ENCODE measurements at places on chromosomes 5 and 9. TPM values are rescaled to one million over a fixed set of nuclear protein-coding genes. Genes with fewer than 3 reads are reported as not detected.

The CDKN2A gene
- total RNA-seq: 3.6 TPM

The SCGB3A2 gene
- not detected for total RNA-seq

The CDX1 gene
- total RNA-seq: 302 TPM

The OLFML2A gene
- total RNA-seq: 2.8 TPM

The LHX6 gene
- total RNA-seq: 2.3 TPM

The DAB2 gene
- 65.8 TPM for total RNA-seq

GRCh38 chr9:27499451-27499850 lies 24.6 kb upstream of the IFNK start:
- DNase-seq: no peak

DNA sequence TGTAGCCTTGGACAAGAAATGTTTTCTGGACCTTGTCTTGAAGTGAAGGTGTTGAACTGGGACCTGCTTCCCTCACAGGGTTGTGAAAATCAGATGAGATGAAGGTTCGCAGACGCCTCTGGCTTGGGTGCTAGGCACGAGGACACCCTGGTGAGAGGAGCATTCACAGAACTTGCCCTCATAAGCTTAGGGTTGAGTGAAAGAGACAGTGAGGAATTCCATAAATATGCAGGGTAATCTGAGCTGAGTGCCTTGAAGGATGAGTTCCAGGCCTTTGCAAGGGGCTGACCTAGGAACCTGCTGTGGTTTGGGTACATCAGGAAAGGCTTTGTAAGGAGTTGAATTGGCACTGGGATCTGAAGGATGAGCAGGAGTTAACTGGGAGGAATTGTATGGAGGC lies 75.7 kb upstream of the SAP30L start:
- no peak for DNase-seq

DNA sequence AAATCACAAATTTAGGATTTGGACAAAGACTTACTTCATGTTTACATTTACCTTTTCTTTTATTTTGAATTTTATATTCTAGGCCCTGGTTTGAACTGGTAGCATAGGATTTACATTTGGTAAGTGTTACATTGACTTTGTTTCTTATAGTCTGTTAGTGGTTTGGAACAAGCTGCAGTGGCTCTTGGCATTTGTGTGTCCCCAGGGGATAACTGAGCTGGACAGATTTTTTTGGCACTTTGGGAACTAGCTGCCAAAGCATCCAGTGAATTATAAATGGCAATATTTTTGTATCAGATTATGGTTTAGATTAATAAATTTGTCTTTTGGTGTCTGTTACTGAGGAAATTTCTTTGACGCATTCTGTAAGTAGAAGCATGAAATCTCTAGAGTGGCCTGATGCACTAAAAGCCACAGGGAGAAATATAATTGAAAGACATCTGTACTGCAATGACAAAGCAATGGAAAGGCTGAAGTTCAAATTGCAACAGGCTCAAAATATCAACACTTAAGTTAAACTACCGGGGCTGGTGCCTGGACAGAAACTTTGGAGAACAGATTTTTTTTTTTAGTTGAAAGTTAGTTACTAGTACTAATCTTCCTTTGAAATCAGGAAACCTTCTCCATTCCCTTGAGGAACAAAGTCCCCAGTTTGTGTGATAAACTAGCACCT lies 107.6 kb upstream of the PLCXD3 start:
- DNase-seq: no peak

- DNase-seq: no peak
Observed at GRCh38 chr9:34334337-34334824, 5.0 kb downstream of the NUDT2 start.

- no peak for DNase-seq
Observed at GRCh38 chr9:22148876-22149637, 140.0 kb upstream of the CDKN2B start.

DNA sequence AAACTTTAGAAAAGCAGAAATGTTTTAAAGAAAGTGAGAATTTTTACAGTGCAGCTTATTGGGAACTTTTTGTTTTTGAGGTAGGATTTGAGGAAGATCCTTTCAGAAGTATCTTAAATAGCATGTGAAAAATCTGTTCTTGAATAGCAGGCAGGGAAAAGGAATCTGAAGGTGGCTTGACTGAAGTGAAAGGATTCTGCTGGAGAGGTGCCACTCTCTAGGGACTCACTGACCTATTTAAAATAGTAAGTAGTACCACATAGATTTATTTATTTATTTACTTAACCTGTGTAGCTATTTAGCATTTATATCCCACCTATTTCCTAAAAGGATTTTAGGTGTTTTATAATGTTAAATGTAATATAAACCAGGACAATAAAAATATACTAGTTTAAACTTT lies 69.1 kb downstream of the NIPBL start:
- DNase-seq: no peak

- no peak for DNase-seq
Observed at GRCh38 chr5:100852988-100853449, 50.1 kb downstream of the ST8SIA4 start.

- DNase-seq: no peak
Observed at GRCh38 chr5:111691914-111692313, 65.1 kb downstream of the NREP start.

DNA sequence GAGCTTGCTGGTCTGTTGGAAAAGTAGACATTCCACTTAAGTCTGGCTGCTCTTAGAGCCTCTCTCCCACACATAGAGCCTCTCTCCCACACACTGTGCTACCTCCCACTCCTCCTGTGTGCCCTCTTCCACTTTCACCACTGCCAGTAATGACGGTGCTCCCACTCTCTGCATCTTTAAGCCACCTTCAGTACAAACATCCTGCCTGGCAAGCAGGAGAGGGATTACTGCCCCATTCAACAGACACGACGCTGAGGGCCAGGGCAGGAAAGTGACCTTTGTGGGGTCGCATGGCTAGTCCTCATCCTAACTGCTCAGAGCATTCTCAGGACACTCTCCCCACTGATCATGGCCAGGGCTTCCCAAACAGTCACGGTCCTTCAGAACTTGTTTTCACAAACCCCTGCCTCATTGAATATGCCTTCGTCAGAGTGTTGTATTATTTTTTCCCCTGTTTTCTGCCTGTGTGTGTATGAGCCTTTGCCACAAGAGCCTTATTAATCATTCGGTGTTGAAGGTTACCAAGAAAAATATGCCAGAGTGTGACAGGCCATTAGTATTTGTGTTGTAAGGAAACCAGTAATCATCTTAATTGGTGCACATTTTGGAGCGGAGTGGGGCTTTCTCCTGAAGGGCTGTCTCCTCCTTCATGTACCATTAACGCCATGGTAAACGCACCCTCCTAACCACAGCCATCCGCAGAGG lies 87.1 kb upstream of the SAP30L start:
- no peak for DNase-seq

DNA sequence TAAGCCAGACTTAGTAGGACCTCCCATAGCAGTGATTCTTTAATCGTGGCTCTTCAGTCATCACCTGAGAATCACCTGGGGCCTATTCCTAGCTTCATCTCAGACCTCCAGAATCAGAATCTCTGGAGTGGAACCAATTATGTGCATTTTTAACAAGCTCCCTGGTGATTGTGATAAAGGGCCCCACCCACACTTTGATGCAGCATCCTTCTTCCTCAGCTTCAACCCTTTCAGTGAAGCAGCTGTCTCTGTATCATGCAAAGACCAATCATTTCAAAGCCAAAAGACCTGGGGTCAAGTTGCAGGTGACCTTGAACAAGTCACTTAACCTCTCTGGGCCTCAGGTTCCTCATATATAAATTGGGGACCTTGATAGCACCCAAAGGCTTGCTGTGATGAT lies 17.1 kb downstream of the FBXO10 start:
- no peak for DNase-seq

GRCh38 chr5:33311893-33312292 lies 128.9 kb upstream of the TARS1 start:
- no peak for DNase-seq

GRCh38 chr5:127411381-127411780 lies 106.1 kb upstream of the PRRC1 start:
- no peak for DNase-seq

GRCh38 chr9:26334706-26335105 lies 557.9 kb downstream of the CAAP1 start:
- DNase-seq: no peak

DNA sequence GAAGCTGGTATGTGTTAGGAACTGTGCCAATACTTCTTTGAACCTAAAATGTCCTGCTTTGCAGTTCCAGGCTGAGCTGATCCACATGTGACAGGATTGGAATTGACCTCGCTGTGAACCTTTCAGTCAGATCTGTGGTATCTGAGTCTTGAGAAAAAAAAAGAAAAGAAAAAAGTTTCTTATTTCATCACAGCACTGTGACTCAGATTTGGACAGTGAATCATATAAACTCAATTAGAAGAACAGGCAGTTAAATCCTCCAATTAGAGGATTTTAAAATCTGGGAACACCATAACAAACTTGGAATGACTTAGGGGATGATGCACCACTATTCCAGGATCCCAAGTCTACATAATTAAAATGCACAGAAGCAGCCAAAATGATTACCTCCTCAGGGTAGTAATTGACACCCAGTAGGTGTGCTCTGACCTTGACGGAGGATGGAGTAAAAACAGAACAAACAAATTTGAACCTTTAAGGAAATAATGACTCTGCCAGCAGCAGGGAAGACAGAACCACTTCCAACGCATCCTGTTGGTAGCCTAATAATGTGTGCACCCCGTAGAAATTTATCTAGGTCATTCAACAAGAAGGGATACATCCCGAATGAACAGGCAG lies 57.8 kb upstream of the RAI14 start:
- DNase-seq: peak; percentile 10

DNA sequence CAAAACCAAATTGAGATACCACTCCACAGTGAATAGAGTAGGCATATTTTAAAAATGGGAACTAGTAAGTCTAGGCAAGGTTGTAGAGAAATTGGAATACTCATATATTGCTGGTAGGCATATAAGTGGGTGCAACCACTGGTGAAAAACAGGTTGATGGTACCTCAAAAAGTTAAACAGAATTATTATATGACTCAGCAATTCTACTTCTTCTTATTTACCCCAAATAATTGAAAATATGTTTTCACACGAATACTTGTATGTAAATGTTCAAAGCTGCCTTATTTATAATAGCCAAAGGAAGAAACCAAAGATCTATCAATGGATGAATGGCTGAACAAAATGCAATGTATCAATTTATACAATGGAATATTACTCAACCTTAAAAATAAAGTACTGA lies 79.1 kb downstream of the CDH9 start:
- no peak for DNase-seq

DNA sequence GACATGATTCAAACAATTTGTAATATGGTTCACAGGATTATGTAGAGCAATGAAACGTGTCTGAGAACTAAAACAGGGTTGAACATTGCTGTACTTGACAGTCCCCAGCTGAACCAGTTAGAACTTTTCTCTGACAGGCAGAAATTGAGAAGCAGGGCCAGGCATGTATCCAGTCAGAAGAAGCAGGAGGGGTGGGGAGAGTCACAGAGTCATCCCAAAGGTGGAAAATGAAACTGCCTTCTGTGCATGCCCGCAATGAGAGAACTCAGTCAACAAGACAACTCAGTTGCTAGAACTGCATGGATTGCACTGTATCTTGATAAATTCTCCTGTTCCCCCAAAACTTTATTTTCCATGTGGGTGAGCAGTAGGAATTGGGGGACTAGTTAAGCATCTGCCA lies 72.9 kb upstream of the PRLR start:
- DNase-seq: no peak

GRCh38 chr9:127098916-127099553 lies 23.4 kb downstream of the ANGPTL2 start:
- no peak for DNase-seq

GRCh38 chr5:100270023-100270771 lies 265.0 kb upstream of the FAM174A start:
- DNase-seq: no peak

DNA sequence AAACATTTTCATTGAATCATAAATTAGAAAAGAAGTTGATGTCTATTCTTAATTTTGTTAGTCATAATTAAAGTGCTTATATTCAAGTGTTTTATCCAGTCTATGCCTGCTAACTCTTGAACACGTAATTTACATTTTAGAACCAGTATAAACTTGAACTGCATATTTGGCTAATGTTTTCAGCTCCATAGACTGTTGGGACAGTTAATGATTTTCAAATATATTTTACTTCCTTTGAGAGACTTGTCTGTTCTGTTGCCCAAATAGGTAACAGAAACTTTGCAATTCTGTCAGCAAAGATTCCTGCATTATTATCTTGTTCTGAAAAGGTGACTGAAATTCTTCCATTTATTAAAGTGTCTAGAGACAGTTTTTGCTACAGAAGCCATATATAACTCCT lies 7.8 kb downstream of the ITGA2 start:
- no peak for DNase-seq

GRCh38 chr5:579211-579610 lies 32.9 kb upstream of the CEP72 start:
- DNase-seq: no peak

Data from mucosa of descending colon (tissue), 3 donors.